ENCODE measurements at places on chromosomes 2 and 18.

DNA sequence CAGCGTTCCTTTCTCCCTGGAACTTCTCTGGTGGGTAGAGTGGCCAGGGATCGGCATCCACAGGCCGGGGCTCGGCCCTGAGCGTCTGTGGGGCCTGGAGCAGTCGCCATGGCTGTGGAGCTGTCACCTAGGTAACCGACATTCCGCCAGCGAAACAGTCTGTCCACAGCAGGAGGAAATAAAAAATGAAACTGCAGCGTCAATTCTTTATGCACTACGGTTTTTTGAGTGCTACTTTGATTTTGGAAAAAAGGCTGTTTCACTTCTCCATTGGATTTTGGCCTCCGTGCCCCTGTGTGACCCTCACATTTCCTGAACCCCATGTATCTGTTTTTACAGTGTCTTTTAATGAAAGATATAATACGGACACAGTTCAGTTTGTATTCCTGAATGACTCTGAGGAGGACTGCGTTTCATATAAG lies 163.4 kb downstream of the LDLRAD4 start:
- H3K27ac ChIP-seq: no peak overlapping the region
- no peaks in the 10 kb centered on the region for H3K27me3 ChIP-seq
- no peaks in the 10 kb centered on the region for H3K36me3 ChIP-seq
- DNase-seq: no peak

DNA sequence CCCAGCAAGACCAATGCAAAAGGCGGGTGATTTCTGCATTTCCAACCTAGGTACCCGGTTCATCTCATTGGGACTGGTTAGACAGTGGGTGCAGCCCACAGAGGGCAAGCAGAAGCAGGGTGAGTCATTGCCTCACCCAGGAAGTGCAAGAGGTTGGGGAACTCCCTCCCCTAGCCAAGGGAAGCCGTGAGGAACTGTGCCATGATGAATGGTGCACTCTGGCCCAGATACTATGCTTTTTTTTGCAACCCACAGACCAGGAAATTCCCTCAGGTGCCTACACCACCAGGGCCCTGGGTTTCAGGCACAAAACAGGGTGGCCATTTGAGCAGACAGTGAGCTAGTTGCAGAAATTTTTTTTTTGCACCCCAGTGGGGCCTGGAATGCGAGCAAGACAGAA lies 662.6 kb upstream of the ACVR2A start:
- H3K36me3 ChIP-seq: no peaks in the 10 kb centered on the region
- H3K4me3 ChIP-seq: no peak overlapping the region
- no peaks in the 10 kb centered on the region for H3K27me3 ChIP-seq

GRCh38 chr2:144020047-144020446 lies 499.9 kb downstream of the ZEB2 start:
- no peaks in the 10 kb centered on the region for H3K27me3 ChIP-seq
- no peak overlapping the region for H3K27ac ChIP-seq
- H3K4me1 ChIP-seq: peaks cover 7% of the 10 kb centered on the region
- no peak for DNase-seq
- no peak overlapping the region for H3K4me3 ChIP-seq
- H3K36me3 ChIP-seq: no peaks in the 10 kb centered on the region

GRCh38 chr2:12498704-12499103 lies 218.0 kb upstream of the TRIB2 start:
- DNase-seq: peak; percentile 50
- H3K36me3 ChIP-seq: no peaks in the 10 kb centered on the region

- H3K27ac ChIP-seq: no peak overlapping the region
- H3K4me1 ChIP-seq: peaks cover 13% of the 10 kb centered on the region
- H3K4me3 ChIP-seq: no peak overlapping the region
- DNase-seq: no peak
Measured at GRCh38 chr2:70005752-70006446, 44.5 kb upstream of the ASPRV1 start.

GRCh38 chr18:61502472-61502871 lies 169.2 kb downstream of the CDH20 start:
- peaks cover 12% of the 10 kb centered on the region for H3K4me1 ChIP-seq
- H3K36me3 ChIP-seq: no peaks in the 10 kb centered on the region
- H3K27me3 ChIP-seq: peaks cover 15% of the 10 kb centered on the region
- peak; percentile 61 for DNase-seq
- H3K27ac ChIP-seq: no peak overlapping the region

- no peak for DNase-seq
- no peaks in the 10 kb centered on the region for H3K36me3 ChIP-seq
- no peaks in the 10 kb centered on the region for H3K27me3 ChIP-seq
- H3K27ac ChIP-seq: no peak overlapping the region
Measured at GRCh38 chr2:3864943-3865865, 161.8 kb downstream of the DCDC2C start.

DNA sequence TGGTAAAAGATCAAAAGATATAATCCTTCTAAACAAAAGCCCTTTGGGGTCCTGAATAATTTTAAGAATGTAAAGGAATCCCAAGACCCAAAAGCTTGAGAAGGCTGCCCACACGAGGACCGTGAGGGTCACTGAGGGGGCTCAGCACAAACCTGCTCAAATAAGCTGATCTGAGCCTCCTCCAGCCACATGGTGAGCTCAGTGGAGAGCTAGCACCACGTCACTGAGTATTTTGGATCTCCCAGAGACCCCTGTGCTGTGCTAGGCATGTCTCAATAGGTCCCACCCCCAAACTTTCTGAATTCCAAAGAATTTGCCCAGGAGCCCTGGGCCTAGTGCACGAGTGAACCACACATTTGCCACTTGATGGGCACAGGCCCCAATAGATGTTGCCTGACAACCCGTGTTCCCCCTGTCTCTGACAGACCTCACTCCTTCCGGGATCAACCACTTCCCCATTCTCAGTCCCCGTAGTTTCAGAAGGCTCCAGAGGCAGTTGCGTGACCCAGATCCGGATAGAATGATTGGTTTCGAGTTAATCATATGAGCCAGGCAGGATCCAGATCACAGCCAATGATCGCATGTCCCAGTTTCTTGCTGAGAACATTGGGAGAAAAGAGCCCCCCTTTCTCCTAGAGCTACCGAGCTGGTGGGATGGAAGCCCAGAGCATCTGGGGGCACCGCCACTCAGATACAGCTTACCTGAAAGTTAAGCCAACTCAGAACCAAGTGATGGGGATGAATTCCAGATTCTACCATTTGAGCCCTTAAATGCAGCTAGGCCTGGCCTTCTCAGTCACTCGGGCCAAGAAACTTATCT lies 203.8 kb downstream of the TNS1 start:
- H3K27ac ChIP-seq: no peak overlapping the region
- no peak for DNase-seq
- H3K4me1 ChIP-seq: no peaks in the 10 kb centered on the region
- no peaks in the 10 kb centered on the region for H3K27me3 ChIP-seq
- no peak overlapping the region for H3K4me3 ChIP-seq
- no peaks in the 10 kb centered on the region for H3K36me3 ChIP-seq

DNA sequence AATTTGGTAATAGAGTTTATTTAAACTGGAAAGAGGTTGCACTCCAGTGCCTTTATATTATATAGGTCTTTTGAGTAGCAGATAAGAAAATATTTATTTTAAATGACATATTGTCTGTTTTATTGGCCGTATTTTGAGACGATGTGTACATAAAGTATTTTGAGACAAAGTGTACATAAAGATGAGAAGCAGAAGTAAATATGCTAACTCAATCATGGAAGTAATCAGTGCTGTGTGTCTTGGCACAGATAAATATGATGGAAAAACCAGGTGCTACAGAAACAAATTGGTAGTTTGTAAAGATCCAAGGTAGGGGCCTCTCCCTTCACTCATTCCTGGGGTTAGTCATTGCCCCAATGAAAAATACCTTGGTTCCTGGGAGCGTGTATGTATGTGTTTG lies 382.9 kb downstream of the DSEL start:
- no peak for DNase-seq
- no peak overlapping the region for H3K27ac ChIP-seq
- peaks cover 86% of the 10 kb centered on the region for H3K27me3 ChIP-seq
- no peaks in the 10 kb centered on the region for H3K36me3 ChIP-seq

GRCh38 chr2:129277585-129277981 lies 701.9 kb upstream of the RAB6C start:
- no peaks in the 10 kb centered on the region for H3K4me1 ChIP-seq
- H3K4me3 ChIP-seq: no peak overlapping the region
- no peaks in the 10 kb centered on the region for H3K36me3 ChIP-seq
- no peaks in the 10 kb centered on the region for H3K27me3 ChIP-seq
- DNase-seq: peak; percentile 20

DNA sequence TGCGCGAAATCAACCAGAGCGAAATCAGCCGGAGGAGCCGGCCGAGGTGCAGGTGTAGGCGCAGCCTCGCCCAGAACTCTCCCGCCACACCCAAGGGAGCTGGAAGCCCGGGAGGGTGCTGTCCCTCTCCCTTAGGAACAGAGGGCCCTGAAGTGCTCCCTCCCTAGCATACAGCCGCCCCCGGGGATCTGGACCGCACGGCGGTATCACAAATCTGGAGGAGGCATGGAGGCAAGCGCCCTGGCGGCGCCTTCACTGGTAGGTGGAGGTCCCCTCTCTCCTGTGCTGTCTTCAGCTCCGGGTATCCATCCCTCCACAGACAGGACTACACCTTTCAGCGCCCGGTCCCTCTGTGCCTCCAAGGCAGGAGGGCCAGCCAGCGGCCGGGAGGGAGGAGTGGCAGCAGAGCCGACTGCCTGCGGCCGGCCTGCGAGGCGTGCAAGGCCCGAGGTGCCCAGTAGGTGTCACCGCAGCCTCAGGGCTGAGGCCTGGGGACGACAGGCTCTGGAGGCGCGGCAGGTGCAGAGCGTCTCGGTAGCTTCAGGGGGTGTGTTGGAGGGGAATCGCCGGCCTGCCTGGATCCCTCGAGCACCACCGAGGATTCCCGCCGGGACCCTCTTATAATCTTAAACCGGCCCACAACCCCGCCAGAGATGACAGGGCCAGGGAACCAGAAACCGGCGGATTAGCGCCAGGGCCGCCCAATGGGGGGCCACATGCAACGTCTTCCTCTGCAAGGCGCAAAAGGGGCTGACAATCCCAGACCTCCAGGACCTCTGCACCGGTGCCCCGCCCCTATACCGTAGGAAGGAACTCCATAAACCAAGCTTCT lies 2.8 kb downstream of the IHH start:
- no peaks in the 10 kb centered on the region for H3K4me1 ChIP-seq
- no peak overlapping the region for H3K4me3 ChIP-seq
- peak; percentile 51 for DNase-seq
- no peaks in the 10 kb centered on the region for H3K36me3 ChIP-seq
- H3K27ac ChIP-seq: no peak overlapping the region

GRCh38 chr2:144430722-144431391 lies 89.1 kb downstream of the ZEB2 start:
- H3K27ac ChIP-seq: no peak overlapping the region
- no peak for DNase-seq
- no peaks in the 10 kb centered on the region for H3K27me3 ChIP-seq
- peaks cover 7% of the 10 kb centered on the region for H3K36me3 ChIP-seq

GRCh38 chr18:68779169-68779568 lies 18.7 kb upstream of the CCDC102B start:
- no peaks in the 10 kb centered on the region for H3K27me3 ChIP-seq
- peak; percentile 83 for DNase-seq
- H3K36me3 ChIP-seq: no peaks in the 10 kb centered on the region
- H3K27ac ChIP-seq: no peak overlapping the region
- no peak overlapping the region for H3K4me3 ChIP-seq

GRCh38 chr18:59148192-59148591 lies 8.5 kb downstream of the SEC11C start:
- H3K4me3 ChIP-seq: no peak overlapping the region
- H3K27ac ChIP-seq: no peak overlapping the region
- peaks cover 15% of the 10 kb centered on the region for H3K4me1 ChIP-seq
- H3K27me3 ChIP-seq: no peaks in the 10 kb centered on the region
- H3K36me3 ChIP-seq: peaks cover 27% of the 10 kb centered on the region

GRCh38 chr2:120898496-120898895 lies 162.8 kb downstream of the GLI2 start:
- no peaks in the 10 kb centered on the region for H3K4me1 ChIP-seq
- H3K27ac ChIP-seq: no peak overlapping the region
- H3K36me3 ChIP-seq: no peaks in the 10 kb centered on the region
- DNase-seq: no peak
- H3K27me3 ChIP-seq: no peaks in the 10 kb centered on the region
- H3K4me3 ChIP-seq: no peak overlapping the region

- peaks cover 14% of the 10 kb centered on the region for H3K36me3 ChIP-seq
- no peak overlapping the region for H3K27ac ChIP-seq
- no peak overlapping the region for H3K4me3 ChIP-seq
- no peak for DNase-seq
- no peaks in the 10 kb centered on the region for H3K4me1 ChIP-seq
Measured at GRCh38 chr18:35717182-35717581, 135.6 kb downstream of the GALNT1 start.

GRCh38 chr18:75829091-75829490 lies 401.6 kb upstream of the SMIM21 start:
- H3K4me1 ChIP-seq: no peaks in the 10 kb centered on the region
- H3K27me3 ChIP-seq: no peaks in the 10 kb centered on the region
- no peak overlapping the region for H3K27ac ChIP-seq

DNA sequence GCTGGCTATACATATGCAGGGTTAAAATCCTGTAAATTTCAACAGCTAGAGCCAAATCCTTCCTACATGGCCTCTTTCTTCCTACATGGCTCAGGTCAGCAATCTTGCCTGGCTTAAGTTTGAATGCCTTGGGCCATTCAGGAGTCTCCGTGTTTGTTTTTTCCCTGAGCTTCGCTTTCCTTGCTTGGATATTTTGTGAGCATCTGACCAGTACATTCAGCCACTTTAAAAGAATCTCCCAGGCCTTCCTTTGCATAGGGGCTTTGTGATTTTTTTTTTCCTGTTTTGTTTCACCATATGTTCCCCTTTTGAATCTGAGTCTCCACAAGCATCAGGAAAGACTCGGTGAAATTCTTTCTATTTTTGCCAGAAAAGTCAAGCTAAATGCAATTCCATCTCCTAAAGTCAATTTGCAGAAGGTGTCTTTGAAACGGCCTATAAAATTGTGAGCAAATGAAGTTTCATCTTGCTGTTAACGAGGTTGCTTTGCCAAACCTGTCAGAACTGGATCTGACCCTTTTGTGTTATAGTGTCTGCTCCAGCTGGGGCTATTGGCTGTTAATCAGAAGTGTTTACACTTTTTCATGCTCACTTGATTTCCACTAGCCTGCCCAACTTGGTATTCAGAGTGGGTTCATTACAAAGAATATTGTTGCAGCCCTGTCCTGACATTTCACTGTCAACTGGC lies 256.9 kb downstream of the DCC start:
- no peak overlapping the region for H3K4me3 ChIP-seq
- no peak for DNase-seq
- no peaks in the 10 kb centered on the region for H3K27me3 ChIP-seq
- no peaks in the 10 kb centered on the region for H3K36me3 ChIP-seq

- H3K36me3 ChIP-seq: peaks cover 33% of the 10 kb centered on the region
- no peaks in the 10 kb centered on the region for H3K27me3 ChIP-seq
- peaks cover 18% of the 10 kb centered on the region for H3K4me1 ChIP-seq
- no peak overlapping the region for H3K4me3 ChIP-seq
- DNase-seq: no peak
Measured at GRCh38 chr2:74052732-74053710, 68.3 kb downstream of the TET3 start.

DNA sequence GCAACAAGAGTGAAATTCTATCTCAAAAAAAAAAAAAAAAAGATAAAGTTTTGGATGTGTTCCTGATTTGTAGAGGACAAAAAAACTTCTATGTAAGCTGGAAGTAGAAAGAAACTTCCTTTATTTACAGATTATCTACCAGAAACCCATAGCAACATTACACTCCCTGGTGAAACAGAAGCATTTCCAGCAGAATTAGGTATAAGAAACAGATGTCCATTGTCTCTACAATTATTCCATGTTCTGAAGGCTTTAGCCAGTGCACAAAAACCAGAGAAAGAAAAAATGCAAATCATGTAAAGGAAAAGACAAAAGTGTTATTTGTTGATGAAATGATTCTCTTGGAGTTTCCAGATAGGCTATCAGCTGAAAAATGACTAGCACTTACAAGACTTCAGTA lies 4.9 kb downstream of the TUBB6 start:
- H3K27ac ChIP-seq: no peak overlapping the region
- peaks cover 86% of the 10 kb centered on the region for H3K36me3 ChIP-seq
- peaks cover 16% of the 10 kb centered on the region for H3K4me1 ChIP-seq
- H3K4me3 ChIP-seq: no peak overlapping the region
- no peaks in the 10 kb centered on the region for H3K27me3 ChIP-seq
- no peak for DNase-seq

All from MCF 10A (cell line).